ENCODE measurements at places on chromosomes 5 and 9.

GRCh38 chr5:170268884-170269283, 28.7 kb downstream of the LCP2 start:
- no peak for DNase-seq

- DNase-seq: no peak
Measured at GRCh38 chr9:36078051-36078450, 41.3 kb downstream of the RECK start.

GRCh38 chr5:132376694-132377641, 7.5 kb downstream of the SLC22A5 start:
- no peak for DNase-seq

GRCh38 chr5:172816925-172817562, 17.0 kb upstream of the ERGIC1 start:
- peak; percentile 93 for DNase-seq

DNA sequence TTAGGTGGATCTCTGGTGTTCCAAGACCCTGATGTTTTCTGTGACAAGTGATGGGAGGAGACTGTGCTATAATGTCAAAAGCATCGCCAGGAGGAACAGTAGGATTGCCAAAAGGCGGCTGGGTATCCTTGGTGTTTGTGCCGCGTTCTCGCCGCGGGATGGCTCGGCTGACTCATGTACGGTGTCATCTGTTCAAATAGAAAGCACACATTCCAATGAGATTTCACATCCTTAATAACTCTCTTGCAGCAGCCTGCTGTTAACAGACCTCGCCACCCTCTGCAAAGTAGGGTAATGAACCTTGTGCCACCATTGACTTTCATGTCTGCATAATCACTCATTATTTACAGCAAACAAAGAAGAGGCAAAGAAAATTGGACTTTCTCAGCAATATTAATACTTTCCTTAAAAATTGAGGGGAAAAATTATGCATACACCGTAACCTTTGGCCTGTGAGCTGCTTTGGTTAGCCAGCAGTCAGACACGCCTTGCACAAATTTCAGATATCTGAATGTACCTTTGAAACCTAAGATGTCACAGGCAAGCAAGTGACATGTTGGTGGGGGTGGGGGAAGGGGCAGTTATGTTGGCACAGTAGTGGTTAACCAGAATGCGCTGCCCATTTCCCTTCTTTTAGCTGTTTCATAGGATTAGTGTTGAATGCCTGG, 289.4 kb downstream of the EFNA5 start:
- DNase-seq: peak; percentile 90

GRCh38 chr9:123552530-123552929, 196.5 kb downstream of the CRB2 start:
- no peak for DNase-seq

DNA sequence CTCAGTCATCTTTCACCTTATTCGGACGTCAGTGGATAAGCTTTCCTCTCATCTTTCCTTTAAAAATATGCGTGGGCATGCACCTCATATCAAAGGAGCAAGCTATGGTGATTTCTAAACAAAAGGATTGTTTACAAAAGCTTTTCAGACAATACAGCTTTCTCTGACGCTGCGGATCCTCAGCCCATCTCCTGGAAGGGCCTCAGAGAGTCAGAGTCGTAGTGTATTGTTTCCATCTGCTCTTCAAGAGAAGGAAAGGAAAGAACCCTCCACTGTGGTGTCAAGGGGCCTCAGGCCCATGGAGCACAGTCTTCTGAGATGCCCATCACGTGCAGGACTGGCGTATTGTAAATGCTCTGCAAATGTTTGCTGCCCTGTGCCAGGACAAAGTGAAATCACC, 163.4 kb upstream of the MAP1B start:
- DNase-seq: no peak

DNA sequence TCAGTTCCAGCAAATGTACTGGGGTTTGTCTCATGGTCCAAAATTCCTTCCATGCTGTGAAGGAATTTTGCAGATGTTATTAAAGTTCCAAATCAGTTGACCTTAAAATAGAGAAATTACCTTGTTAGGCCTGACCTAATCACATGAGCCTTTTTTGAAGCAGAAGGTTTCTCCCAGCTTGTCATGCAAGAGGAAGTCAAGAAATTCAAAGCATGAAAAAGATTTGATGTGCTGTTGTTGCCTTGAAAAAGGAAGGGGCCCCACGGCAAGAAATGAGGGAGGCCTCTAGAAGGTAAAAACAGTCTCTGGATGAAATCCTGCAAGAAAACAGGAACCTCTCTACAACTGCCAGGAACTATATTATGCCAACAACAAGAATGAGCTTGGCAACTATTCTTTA, 24.2 kb upstream of the HAPLN1 start:
- DNase-seq: no peak

DNA sequence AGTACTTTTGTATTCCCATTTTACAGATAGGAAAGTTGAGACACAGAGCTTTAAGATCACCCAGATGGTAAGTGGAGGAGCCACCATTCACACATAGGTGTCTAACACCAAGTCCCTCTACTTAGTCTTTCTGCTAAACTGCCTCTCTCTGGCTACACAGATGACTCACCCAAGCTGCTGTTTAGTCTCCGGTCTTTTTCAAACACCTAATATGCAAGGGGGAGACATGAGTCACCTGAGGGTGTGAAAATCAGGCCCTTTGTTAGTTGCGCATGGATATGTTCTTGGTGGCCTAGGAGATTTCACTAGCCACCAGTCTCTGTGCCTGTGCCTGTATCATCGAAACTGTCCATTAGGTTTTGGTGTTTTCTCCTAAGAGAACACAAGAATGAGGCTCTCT, 117.8 kb downstream of the MAST4 start:
- peak; percentile 90 for DNase-seq

DNA sequence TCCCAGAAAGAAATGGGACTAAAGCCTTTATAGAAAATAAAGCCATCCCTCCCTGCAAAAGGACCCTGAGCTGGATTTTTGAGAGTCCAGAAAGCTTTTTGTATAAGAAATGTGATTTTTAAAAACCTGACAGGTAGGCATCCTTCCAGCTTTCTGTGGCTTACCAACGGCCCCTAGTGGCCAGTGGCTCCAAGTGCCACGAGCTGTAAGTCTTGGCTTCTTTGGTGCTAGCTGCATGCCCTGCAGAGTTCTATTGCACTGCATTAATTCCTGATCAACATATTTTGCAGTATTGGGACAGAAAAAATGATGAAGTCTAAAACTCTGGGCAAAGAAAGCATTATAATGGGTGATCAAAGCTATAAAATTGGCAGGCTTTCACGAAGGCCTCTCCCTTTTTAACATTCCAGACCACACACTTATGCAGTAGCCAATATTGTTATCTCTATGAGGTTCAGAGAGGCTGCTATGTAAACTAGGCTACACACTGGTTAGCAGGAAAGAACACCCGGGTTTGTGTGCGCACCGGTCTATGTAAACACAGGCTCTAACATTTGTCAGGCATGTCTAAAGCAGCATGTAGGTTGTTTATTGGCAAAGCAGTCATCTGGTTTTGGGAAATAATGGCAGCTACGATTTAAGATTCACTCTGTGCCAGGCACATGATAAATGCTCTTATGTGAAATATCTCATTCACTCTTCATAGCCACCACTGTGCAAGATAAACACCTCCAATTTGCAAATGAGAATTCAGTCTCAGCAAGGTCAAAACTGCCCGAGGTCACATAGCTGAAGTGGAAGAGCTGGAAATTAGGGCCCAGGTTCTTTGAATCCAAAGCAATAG, 55.2 kb downstream of the NMUR2 start:
- DNase-seq: peak; percentile 55

GRCh38 chr9:109498195-109499092, at the start of gene PTPN3:
Gene PTPN3, minus strand, starts transcription at chr9:109498307. Its CDS starts 34,873 bp downstream, at chr9:109463434.
- DNase-seq: peak; percentile 63

- DNase-seq: no peak
Measured at GRCh38 chr5:99586878-99587277, 658.1 kb upstream of the CHD1 start.

DNA sequence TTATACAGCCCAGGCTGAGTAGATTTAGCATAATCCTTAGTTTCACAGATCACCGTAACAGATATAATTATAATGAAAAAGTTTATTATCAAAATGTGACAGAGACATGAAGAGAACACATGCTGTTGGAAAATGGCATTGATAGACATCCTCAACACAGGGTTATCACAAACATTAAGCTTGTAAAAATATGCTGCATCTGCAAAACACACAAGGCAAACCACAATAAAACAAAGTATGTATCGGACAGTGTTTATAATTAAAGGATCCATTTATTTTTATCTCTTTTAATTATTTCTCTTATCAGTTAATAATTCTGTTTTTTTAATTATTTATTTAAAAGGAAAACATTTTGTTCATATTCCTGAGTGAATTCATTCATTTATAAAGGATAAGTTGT, 829.9 kb upstream of the CDH9 start:
- no peak for DNase-seq

DNA sequence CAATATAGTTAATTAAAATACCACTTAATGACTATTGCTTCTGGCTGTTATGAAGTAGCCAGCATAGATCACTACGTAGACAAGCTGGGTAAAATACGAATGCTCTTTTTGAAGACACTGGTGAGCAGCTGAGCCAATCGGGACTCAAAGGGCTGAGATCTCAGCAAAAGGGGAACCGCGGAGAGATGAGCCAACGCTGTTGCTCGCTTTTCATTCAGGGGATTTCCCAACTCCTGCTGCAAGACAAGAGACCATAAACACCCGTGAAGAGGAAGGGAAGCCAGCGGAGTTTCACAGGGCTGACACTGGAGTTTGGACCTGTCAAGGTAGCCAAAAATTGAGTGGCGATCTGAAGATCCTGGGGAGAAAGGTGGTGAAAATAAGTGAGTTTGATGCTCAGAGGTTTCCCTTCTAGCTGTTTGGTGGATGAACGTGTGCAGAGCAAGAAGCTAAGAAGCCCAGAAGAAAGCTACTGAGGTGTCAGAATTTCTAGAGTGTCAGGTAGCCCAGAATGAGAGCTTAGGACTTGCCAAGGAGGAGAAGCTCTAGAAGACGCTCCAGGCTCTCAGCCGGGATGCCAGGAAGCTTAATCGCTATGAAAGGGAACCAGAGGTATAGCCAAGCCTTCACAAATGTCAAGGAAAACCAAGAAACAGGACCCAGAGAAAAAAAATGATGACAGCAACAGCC, 79.6 kb upstream of the RNU6ATAC start:
- no peak for DNase-seq

GRCh38 chr9:129832982-129833381, 2.1 kb downstream of the C9orf78 start:
- DNase-seq: peak; percentile 29

DNA sequence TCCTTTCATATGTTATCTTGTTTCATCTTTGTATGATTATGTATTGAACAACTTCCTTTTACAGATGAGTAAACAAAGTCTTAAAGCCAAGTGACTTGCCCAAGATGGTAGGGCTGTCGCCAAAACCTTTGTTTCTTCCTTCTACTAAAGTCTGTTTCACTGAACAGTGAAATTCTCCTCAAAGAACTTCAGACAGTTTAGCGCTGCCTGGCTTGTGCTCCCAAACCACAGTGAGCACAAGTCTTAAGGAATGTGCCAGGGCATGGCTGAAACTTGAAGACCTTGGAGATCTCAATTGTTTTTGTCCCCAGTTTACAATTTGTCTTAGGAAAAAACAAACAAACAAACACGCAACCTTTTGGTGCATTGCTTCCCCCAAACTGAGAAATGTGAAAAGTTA, 273.5 kb downstream of the CRB2 start:
- DNase-seq: no peak

DNA sequence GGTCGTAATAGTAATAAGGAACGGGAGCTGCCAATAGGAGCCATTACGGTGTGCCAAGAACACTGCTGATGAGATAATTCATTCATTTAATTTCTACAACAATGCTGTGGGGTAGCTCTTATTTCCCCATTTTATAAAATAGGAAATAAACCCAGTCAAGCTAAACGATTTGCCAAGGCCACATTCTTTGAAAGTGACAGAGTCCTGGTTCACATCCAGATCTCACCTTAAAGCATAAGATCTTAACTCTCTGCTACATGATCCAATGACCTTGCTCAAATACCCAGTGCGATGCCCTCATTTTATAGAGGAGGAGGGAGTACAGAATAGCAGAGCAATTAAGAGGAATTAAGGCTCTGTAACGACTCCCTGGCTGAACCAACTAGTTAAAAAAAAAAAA, 5.0 kb downstream of the PDE6A start:
- DNase-seq: peak; percentile 43

GRCh38 chr9:7909537-7909936, 110.0 kb upstream of the DMAC1 start:
- no peak for DNase-seq

- no peak for DNase-seq
Measured at GRCh38 chr5:53892224-53892623, 331.8 kb downstream of the NDUFS4 start.

- DNase-seq: no peak
Measured at GRCh38 chr5:140690376-140690932, 716 bp downstream of the HARS1 start.

DNA sequence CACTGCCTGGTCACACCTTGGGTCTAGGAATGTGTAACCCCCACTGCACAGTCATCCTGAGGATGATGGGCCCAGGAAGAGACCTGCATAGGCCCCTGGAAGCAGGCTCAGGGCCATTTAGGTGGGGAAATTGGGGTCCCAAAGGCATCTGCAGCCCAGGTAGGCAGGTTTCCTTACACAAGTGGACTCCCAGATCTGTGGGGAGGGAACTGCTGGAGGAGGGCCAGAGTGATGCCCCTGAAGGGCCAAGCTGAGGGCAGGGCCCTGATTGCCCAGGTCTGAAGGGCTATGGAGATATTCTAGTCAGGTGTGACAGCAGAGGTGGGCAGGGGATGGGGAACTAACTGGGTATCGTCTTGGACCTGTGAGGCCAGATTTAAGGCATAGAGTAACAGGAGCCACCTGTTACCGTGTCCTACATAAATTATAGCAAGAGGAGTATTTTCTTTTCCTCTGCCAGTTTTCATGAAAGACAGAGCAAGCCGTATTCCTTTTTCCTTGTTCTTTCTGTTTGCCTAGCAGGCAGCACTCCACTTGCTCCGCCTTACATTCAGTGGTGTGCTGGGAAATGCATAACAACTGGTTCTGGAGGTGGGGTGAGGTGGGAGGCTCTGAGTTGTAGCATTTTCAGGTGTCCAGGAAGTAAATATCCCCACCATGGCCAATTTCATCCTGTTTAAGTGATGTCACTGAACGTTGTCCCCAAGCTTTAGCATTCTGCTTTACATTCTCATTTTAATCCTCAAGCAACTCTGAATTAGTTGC, 41.3 kb downstream of the PPARGC1B start:
- DNase-seq: no peak

GRCh38 chr5:66877843-66878242, 281.6 kb downstream of the MAST4 start:
- DNase-seq: peak; percentile 72

Measured in epithelial cell of esophagus (primary cell).